ENCODE measurements at places on chromosomes 3 and 15.

GRCh38 chr3:97948351-97949109 is 23.7 kb downstream of the RIOX2 start:
- no peak for DNase-seq

- no peak for DNase-seq
Observed at GRCh38 chr3:56806407-56806806, 4.7 kb upstream of the ARHGEF3 start.

DNA sequence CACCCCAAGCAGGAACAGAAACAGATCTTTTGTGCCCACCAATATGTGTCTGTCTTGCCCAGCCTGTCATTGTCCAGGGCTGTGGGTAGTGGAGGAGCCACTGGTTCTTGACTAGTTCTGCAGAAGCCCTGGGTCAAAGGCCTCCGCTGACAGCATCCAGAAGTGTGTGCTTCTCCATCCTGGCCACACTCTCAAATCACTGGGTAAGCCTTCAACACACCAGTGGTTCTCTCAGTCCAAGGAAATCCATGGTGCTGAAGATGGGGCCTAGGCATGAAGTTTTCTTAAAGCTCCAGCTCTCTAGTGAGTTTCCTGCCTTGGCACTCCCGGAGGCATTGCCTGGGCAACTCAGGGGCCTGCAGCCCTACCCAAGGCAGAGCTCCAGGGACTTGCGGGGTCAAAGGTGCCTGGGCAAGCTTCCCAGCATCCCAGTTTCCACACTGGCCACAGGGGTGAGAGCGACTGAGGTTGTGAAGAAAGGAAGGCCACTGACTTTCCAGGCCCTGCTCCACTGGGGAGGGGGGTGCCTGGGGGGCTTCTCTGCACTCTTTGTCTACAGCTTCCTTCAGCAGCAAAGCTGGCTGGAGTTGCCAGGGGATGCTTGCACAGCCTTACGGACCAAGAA is 37.9 kb upstream of the RPL32 start:
- no peak for DNase-seq

DNA sequence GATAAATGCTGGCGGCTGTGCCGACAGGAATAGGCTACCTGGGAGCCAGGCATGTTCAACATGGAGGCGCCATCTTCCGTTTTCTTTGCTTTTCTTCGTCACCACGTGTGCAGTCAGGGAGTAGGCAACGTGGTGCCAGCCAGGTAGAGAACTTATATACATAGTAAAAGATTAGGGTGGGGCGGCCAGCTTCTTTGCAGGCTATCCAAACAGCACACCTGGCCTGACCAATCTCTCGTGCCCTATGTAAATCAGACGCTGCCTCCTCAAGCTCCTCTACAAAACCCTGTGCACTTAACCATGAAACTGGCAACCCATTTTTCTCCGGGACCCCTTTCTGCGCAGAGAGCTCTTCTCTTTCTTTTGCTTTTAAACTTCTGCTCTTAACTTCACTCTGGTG is 28.6 kb upstream of the OR5K4 start:
- no peak for DNase-seq

GRCh38 chr15:83919978-83920510 is 266.1 kb downstream of the ADAMTSL3 start:
- no peak for DNase-seq

DNA sequence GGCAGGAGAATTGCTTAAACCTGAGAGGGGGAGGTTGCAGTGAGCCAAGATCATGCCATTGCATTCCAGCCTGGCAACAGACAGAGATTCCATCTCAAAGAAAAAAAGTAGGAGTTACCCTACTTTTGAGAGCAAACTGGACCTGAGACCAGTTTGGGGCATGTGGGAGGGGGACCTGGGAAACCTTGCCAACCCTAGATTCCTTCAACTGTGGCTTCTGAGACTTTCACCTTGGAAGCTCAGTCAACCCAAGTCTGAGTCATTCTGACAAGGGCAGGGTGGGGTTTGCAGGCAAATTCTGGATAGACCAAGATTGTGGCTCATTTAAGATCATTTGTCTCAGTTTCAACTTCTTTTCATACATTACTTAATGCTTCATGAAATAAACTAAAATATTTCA is 23.8 kb upstream of the SIAH2 start:
- no peak for DNase-seq

GRCh38 chr3:71973274-71974030 is 188.5 kb upstream of the PROK2 start:
- DNase-seq = no peak

GRCh38 chr3:129413687-129414506 is 14.5 kb downstream of the EFCAB12 start:
- no peak for DNase-seq

DNA sequence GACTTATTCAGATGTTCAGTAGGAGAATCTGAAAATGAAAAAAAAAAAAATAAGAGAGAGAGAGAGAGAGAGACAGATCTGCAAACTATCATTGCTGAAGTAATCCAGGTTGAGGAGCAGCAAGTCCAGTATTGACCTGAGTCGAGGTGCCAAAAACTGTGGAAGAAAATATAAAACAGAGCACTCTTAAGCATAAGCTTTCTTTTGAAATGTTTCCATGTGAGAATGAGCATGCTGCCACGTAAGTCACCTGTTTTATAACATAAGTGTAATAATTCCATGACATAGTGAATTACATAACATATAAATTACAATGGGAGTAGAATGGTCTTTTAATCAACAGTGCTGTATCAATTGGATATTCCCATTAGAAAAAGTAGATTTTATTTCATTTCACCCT is 218.2 kb downstream of the BCHE start:
- no peak for DNase-seq

DNA sequence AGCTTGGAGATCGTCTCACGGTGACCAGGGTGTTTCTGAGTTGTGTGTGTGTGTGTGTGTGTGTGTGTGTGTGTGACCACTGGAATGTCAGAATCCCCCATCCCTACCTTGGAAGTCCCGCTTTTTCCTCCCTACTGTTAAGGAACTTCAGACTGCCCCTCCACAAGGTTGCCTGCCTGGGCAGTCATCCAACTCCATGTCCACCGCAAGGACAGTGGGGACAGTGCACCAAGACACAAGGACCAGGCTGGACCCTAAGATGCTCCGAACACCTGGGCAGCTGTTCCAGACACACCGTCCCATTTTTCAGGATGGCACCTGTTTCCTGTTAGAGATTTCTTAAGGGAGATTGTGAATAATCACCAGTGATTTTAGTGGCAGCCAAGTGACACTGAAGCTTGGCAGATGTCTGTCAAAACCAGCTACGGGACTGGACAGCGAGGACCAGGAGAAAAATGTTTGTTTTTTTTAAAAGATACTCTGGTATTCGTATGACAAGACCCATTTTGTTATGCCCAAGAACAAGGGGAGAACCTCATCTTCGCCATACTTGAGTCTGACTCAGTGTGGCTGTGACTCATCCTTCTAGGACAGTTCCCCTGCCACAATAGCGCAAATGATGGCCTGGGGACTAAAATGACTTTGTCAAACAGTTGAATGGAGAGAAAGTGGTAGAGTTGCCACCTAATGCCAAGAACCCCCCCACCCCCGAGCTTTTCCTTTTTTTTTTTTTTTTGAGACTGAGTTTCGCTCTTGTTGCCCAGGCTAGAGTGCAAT is 15.5 kb downstream of the PAQR9 start:
- no peak for DNase-seq

GRCh38 chr3:65425880-65426279 is 612.8 kb downstream of the MAGI1 start:
- no peak for DNase-seq

DNA sequence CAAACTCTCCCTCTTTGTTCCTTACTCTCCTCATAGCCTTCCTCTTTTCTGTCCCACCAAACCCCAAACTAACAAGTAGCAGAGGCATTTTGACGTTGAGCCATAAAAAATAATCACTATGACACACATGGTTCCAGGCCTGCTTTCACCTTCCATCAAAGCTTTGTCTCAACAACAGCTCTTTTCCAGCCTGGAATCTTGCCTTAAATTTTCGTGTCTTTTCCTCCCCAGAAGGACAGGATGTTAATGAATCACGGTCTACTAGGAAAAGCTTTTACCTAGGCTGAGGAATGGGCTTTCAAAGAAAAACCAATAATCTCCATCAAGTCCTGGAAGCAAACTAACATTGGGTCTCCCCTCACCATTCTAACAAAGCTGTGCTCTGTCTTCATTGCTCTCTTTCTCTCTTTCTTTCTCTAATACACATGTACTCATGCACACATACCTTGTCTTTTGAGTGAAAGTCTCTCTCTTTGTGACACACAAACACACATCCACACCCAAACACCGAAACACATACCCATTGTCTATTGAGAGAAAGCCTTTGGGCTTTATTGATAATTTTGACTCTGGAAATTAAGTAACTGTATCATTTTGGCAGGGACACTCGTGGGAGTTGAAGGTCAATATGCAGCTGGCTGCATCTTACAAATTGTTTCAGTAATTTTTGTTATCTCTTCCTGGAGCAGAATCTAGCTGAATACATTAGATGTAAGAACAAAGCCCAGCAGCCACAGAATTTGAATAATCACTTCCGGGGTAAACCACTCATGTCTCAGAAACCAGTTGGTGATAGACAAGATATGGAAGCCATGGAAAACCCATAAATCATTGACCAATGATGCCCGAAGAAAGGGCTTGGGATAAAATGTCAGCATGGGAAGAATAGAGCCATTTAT is 107.4 kb upstream of the SLC4A7 start:
- DNase-seq = peak; percentile 21

- no peak for DNase-seq
Observed at GRCh38 chr3:109313061-109313460, 3.3 kb downstream of the DPPA2 start.

- no peak for DNase-seq
Observed at GRCh38 chr3:40499952-40500351, 5.9 kb upstream of the ZNF620 start.

GRCh38 chr3:133463347-133463860 is 63.5 kb downstream of the BFSP2 start:
- DNase-seq = no peak

DNA sequence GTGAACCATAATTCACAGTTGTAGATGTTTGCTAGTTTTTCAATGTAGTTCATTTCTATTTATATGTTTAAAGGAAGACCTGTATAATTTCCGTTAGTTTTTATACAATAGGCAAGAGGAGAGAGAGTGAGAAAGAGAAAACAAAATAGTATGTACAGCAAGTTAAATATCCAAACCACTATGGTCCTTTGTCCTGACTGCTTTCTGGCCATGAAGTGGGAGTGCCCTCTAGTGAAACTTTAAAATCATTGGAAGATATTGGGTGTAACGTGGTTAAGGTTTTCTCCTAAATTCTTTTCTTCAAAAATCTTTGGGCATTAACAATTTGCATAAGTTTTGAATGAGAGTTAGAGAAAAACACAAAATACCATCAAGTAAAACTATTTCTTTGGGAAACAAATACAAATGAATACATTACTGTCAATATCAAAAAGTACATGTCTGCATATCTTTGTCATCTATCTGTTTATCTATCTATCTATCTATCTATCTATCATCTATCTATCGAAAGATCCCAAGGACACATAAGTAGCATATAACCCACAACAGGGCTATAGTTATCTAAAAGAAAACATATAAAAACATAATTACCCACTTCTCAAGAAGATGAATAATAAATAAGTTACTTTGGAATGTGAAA is 534.6 kb upstream of the ATP11B start:
- DNase-seq = no peak

GRCh38 chr3:190541008-190541407 is 27.1 kb downstream of the IL1RAP start:
- no peak for DNase-seq

DNA sequence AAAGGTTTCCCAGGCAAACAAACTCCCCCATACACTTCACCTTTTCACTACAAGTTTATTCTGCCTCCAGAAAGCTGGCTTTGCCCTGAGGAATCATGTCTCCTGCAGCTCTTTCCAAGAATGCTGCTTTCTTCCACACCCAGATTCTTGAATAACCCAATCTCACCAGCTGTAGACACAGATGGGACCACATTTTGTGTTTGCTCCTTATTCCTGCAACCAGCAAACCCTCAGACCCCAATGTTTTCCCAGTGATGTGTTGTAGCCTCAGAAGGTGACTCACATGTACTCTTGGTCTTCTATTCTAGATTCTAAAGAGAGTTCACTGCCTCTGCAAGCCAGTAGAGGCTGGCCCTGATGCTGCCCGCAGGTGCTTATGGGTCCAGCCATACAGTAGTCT is 23.6 kb upstream of the TRIM59 start:
- DNase-seq = no peak

DNA sequence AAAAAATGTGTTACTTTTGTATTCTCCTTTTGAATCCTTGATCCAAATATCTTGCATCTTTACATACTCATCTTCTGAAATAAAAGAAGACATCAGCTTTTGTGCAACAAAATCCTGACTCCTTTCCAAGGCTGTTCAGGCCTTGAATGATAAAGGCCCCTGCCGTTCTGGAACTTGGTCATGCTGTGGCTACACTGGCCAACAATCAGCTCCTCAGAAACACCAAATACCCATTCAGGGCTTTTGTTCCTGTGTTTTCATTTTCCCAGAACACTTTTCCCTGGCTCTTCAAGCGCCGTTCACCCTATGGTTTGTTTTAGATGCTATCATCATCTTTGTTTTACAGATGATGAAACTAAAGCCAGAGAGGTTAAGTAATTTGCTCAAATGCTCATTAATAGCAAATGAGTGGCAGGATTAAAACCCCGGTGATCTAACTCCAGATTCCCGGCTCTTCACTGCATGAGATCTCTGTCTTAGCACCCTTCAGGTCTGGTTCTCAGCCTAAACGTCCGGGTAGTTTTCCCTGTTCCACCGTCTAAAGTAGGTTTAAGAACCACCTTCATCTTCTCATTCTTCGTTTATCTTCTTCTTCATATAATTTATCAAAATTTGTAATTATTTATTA is 58.3 kb downstream of the EPHA3 start:
- DNase-seq = no peak

DNA sequence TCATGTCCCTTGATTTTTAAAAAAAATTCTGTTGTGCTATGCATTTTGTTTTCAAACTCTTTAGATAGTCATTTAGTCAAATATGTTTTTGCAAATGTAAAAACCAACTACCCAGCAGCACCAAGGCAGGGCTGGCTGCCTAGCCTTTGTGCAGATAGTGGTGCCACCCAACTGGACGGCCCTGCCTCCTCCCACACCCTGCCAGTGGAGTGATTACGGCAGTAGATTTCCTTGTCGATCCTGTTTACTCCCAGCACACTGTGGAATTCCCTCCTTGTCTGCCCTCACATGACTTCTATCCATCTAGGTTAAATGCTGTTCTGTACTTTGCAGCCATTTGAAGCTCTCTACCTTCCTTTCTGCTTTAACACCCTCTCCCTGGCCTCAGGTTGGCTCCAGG is 79.4 kb upstream of the PLXNA1 start:
- DNase-seq = no peak

- DNase-seq = no peak
Observed at GRCh38 chr15:52486003-52486996, 42.4 kb downstream of the MYO5A start.

- no peak for DNase-seq
Observed at GRCh38 chr15:62087671-62088352, 21.0 kb downstream of the C2CD4A start.

All from stimulated activated naive B cell treated with anti-CD40 and anti-IgM and Interleukin-4, amounts not matched to agents 10 μg/mL and 1 μg/mL and 100 μg/mL, for 72 hours (primary cell).